ENCODE measurements at places on chromosomes 16 and 17.

DNA sequence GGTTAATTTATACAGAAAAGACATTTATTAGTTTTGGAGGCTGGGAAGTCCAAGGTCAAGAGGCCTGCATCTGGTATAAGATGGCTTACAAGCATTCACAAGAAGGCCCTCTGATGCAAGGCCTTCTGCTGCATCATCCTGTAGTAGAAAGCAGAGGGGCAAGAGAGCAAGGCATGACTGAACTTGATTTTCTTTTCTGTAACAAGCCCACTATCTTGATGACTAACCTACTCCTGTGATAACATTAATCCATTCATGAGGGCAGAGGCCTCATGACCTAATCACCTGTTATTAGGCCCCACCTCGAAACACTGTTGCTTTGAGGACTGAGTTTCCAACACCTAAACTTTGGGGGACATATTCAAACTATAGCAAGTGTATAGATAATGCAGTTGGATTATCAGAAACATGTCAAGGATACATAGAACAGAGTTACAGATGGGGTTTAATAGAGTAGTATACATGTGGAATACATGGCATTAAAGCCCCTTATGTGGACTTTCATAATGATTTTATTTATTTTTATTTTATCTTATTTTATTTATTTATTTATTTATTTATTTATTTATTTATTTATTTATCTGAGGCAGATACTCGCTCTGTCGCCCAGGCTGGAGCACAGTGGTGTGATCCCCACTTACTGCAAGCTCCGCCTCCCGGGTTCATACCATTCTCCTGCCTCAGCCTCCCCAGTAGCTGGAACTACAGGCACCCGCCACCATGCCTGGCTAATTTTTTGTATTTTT, 88.2 kb downstream of the CHD9 start:
- no peak for DNase-seq

- no peak for DNase-seq
Measured at GRCh38 chr17:34218748-34219147, 36.3 kb upstream of the CCL2 start.

DNA sequence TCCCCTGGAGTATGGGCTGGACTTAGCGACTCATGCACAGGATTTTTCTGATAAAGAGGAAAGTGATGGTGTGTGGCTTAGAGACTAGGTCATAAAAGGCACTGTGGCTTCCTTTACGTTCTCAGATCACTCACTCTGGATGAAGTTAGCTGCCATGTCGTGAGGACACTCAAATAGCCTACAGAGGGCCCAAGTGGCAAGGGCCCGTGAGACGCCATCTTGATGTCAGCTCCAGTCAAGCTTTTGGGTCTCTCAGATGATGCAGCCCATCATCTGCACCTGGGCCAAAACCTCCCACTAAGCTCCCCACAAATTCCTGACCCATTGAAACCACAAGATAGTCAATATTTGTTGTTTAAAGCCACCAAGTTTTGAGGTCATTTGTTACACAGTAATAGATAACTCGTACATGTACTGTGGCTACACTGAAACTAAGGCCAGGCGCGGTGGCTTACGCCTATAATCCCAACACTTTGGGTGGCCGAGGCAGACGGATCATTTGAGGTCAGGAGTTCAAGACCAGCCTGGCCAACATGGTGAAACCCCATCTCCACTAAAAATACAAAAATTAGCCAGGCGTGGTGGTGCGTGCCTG, 14.7 kb downstream of the ST6GALNAC2 start:
- DNase-seq = no peak

- DNase-seq = no peak
Measured at GRCh38 chr16:87295259-87295658, 21.9 kb downstream of the C16orf95 start.

DNA sequence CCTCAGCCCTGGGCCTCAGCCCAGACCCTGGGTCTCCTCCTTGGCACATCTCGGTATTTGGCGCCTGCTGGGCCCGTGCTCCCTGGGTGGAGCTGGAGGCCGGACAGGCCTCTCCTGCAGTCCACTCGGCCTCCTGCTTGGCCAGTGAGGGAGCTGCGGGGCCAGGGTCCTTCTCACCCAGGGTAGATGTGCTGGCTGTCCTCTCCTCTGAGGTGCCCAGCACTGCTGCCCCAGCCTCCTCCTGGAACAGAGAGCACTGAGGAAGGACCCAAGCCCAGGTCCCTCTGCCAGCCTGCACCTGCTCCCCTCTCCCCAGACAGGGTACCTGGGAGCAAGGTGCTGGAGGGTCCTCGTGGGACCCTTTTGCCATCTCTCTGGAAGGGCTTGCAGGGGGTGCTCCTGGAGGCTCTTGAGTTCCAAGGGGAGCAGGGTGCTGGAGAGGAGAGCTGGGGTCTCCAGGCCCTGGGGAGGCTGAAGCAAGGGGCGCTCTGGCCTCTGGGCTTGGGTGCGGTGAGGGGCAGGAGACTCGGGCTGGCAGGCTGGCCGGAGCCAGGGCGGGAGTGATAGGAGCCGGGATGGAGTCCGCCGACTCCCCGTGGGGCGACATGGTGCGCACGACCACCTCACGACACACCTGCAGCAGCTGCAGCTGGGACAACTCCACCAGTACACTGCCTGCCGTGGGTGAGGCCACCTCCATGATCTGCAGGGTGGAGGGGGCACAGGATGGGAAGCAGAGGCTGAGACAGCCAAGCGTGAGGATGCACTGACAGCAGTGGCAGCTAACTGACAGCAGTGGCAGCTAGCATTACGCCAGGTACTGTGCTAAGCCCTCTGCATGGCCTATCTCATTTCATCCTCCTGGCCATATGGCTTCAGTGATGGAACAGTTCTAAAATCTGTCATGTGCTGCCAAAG, 17.8 kb downstream of the TSPOAP1 start:
- DNase-seq = no peak

DNA sequence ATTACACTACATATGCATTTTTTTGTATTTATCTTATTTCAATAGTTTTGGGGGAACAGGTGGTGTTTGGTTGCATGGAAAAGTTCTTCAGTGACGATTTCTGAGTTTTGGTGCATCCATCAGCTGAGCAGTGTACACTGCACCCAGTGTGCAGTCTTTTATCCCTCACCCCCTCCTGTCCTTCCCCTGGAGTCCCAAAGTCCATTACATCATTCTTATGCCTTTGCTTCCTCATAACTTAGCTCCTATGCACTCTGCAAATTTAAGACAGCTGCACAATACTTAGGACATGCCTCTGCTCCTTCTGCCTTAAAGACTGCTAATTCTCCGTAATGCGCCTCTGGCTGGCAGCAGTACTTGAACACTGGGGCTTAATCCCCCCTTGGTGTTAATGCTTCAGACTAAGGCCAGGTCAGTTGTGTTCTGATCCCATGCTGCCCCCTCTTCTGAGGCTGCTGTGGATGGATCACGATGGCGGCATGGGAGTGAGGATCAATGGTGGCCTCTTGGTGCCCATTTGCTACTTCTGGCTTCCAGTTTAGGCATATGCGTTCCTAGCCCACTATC, 146.2 kb downstream of the PARN start:
- DNase-seq = no peak

GRCh38 chr17:61205931-61206330, 193.7 kb upstream of the TBX2 start:
- no peak for DNase-seq

DNA sequence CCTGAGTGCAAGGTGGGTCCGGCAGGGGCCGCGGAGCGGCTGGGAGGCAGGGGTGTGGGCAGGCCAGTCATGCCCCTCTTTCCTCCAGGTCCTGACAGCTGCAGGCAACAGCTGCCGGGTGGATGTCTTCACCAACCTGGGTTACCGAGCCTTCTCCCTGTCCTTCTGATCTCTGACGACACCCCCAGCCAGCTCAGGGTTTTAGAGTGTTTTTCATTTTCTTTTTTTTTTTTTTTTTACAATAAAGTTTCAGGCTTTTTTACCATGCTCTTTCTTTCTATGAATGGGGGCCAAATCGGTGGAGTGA, 3.6 kb downstream of the THOC6 start:
- no peak for DNase-seq

- no peak for DNase-seq
Measured at GRCh38 chr16:8760021-8760420, 37.4 kb downstream of the TMEM186 start.

DNA sequence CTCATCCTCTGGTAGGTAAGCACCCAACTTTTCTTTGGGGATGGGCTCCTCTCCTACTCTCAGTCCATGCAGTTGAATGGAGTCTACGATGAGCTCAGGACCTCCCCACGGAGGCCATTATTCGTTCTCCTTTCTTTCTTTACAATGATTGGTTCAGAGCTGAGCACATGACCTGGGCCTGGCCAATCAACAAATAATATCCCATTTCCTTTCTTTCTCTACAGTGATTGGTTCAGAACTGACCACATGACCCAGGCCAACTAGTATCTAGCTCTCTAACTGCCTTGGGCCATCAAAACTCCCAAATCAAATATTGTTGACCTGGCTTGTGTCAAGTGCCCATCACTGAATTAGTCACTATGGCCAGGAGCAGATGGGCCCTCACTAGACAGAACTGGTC, 129.2 kb downstream of the USP31 start:
- no peak for DNase-seq

- DNase-seq = no peak
Measured at GRCh38 chr16:3215601-3216262, 19.2 kb downstream of the ZNF200 start.

- DNase-seq = no peak
Measured at GRCh38 chr16:30482366-30482765, 9.8 kb downstream of the ITGAL start.

DNA sequence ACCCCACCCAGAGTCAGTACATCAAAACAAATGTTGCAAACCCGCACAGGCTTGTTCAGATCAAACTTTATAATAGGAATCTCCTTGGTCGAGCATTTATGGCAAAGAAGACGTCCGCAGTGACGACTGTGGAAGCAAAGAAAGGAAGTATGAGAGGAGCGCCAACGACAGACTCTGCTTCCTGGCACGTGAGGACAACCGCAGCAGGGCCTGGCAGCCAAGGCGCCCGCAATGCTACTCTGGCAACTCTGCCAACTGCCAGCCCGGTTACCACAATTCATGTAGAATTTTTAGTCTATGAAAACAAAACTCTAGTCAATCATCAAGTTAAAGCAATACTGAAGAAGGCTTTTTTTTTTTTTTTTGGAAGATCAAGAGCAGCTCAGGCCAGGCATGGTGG, 24.8 kb downstream of the CYB5D2 start:
- no peak for DNase-seq

DNA sequence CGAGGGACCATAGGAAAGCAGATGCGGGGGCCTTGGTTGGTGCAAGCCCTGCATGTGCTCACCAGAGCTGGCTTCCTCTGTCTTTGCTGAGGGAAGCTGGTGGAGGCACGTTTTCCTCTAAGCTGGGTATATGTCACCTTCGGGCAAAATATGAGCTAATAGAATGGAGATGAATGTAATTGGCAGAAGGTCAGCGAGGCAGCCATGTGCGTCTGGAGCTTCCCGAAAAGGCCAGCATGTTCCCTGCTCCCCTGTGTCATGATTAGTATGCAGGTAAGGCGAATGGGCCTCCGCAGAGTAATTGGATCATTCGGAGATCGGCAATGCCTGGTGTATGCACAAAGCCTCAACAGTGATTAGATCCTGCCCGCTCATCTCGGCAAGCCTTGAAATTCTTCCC, 806.2 kb upstream of the EEF2KMT start:
- DNase-seq = no peak

- no peak for DNase-seq
Measured at GRCh38 chr17:41528959-41529353, 848 bp upstream of the KRT19 start.

GRCh38 chr17:74972107-74972972, at the start of gene HID1:
Gene HID1 (minus strand): TSS chr17:74972759. CDS start chr17:74972656, 103 bp downstream.
- DNase-seq = no peak

DNA sequence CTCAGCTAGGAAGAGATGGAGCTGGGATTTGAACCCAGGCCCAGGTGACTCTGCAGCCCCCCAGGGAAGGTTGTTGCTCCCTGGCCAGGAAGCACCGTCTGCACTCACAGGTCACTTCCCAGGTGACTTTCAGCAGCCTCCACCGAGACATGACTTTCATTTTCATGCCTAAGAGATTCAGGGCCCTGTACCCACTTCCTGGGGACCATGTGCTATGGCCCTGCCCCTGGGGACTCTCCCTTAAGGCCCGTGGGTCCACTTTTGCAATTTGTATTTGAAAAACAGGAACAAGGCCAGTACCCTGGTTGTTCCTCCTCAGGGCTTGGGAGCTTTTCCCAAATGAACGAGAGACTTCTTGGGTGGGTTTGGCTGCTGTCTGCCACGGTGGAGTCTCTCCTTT, 191.0 kb downstream of the IRF8 start:
- DNase-seq = no peak

DNA sequence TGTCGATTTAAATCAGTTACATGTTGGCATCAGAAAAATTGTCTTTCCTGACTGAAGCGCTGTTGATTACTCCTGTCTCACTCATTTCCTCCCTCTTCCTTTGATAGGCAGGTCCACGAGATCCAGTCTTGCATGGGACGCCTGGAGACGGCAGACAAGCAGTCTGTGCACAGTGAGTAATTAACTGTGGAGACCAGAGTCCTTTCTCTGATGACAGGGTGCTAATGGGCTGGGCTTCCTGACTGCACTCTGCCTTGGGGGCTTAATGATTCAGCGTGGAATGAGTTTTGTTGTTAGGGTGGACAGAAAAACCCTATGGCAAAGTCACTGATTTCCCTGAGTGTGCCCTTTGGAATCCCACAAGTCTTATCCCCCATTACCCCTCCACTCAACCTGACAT, 6.5 kb downstream of the GOSR2 start:
- DNase-seq = no peak

DNA sequence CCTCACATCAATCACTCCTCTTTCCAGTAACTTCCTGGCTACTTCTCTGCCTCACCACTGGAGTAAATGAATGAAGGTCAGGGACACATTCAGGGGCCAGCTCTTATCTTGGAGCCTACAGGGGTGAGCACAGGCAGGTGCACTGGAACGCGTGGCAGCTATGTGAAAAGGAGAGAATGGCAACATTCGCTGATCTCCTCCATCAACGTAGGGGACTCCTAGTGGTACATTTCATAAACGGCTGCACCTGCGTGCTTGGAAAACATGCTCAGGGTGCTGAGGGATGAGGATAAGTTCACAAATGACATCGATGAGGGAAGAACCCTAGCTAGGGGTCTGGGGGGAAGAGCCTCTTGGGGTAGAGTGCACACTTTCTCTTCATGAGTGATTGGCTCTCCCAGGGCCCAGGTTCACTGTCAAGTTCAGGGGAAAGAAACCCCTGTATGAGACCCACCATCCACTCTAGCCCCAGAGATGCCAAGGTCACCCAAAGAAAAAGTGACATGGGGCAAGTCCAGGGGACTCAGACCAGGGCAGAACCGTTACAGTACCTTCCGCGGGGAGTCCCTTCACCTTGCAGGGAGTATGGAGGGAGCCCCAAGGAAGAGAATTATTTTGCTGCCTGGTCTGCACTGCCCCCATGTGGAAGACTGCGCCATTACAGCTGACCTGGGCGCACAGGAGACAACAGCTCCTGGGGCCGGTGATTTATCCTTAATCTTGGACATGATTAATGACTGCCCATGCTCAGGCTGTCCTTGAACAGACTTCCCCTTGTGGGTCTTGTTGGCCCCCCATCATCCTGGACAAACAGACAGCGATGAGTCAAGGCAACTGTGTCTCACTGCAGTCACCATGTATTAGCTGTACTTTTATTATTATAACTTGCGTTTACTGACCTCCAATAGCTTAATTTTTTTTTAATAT, 30.1 kb downstream of the VAC14 start:
- peak; percentile 60 for DNase-seq

GRCh38 chr17:79830303-79830702, 8.9 kb downstream of the CBX4 start:
- DNase-seq = no peak

GRCh38 chr16:90000733-90001427, 18.4 kb downstream of the DBNDD1 start:
- DNase-seq = no peak

GRCh38 chr17:44557651-44558285, 484 bp downstream of the FZD2 start:
- peak; percentile 55 for DNase-seq
